ENCODE measurements at places on chromosomes 1 and 21.

GRCh38 chr1:172351346-172351745 is 69.1 kb upstream of the C1orf105 start:
- no peak for DNase-seq

GRCh38 chr1:169644297-169644696 is 14.4 kb upstream of the SELP start:
- no peak for DNase-seq

DNA sequence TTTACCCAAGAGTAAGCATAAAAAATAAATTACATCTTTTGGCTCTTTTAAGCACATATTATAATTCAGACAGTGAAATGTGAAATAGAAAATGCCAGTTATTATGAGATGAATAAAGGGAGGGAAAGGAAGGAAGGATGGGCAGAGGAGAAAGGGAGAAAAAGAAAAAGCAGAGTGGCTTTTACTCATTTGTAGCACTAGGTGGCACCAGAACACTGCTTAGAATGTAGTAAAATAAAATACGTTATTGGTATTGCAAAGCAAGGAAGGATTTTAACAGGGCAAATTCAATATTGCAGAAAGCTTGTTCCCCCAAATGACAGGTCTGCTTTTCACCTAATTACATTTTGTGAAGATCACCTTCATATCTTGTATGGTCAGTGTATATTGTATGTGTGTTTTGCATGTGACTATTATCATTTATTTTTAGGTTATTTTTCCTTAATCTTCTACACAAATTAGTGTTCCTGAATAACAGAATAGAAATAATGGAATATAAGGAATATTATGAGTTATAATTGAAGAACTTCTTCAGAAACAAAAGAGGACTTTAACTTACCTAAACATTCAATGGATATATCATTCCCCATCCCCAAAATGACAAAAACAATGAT is 9.1 kb upstream of the PCNX2 start:
- DNase-seq, result peak; percentile 70

GRCh38 chr1:30512914-30513265 is 210.5 kb downstream of the MATN1 start:
- no peak for DNase-seq

DNA sequence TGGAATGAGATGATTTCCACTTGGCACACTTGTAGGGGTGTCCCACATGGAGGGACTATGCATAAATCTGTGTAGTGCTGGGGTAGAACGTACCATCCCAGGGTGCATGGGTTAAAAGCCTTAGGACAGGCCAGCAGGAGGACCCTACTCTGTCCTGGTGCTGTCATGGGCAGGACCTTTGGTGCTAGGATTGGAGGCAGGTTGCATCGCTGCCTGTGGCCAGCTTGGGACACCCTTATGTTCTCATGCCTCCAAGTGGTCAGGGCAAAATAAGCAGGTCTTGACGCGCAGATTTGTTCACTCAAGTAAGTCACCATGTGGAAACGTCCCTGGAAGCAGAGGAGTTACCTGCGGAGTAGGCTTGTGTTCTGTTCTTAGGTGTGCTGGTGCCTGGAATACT is 49.5 kb upstream of the RAB3GAP2 start:
- DNase-seq, result no peak

GRCh38 chr1:79819140-79819539 is 812.6 kb upstream of the ADGRL4 start:
- DNase-seq, result no peak

DNA sequence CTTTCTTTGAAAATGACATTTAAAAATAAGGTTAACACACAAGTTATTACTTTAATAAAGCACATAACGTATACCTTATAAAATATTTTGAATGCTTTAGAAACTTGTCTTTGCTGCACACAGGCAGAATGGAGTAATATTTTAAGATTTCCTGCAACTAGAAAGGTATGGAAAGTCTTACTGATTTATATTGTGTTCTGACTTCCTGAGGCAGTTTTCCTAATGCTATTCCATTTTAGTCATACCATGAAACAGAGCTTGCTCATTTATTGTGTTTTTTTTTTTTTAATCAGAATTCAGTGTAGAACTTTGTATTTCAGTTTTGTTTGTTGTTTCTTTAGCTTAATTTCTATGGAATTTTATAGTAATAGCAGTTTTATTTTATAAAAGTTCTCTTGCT is 60.9 kb upstream of the S1PR1 start:
- DNase-seq, result no peak

DNA sequence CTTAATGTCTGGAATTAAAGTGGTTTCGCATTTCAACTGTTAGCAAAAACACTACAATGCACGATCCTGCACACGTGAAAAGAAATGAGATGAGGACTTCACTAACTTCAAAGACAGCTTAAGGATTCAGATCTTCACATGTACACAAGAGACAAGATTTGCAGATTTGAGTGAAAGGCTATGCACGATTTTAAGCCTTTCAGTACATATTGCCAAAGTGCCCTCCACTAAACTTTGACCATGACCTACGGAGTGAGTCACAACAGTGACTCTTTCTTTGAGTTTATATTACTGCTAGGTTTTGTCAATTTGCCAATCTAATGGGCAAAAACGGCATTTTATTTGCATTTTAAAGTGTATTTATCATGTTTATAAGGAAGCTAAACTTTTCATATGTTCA is 41.2 kb upstream of the CR1L start:
- DNase-seq, result no peak

GRCh38 chr1:99644279-99645004 is 1.5 kb upstream of the PALMD start:
- peak; percentile 97 for DNase-seq

DNA sequence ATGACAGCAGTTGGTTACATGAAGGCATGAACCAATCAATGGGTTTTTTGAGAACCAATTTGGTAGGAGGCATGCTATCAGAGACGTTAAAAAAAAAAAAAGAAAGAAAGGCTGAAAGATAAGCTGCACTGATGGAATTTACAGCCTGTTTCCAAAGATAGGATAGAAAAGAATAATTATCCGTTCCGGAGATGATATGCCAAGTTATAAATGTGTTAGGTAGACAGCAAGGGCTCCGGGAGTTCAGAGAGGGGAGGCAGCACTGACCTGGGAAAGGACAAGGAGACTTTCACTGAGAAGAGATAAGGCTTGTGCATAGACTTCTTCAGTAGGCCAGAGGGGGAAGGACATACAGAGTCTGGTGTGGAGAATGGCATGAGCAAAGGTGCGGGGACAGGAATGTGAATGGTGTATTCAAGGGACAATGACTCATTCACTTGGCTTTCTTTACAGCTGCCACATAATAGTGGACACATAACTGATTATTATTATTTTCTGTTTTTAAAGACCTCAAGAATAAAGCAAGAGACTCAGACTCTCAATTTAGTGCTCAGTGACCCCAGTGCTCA is 24.8 kb upstream of the ACBD6 start:
- DNase-seq, result no peak

- no peak for DNase-seq
These were observed 197.1 kb downstream of the TOMM20 start for GRCh38 chr1:234931404-234931973.

GRCh38 chr1:44032170-44032790 is 1.0 kb upstream of the SLC6A9 start:
- DNase-seq, result no peak

GRCh38 chr1:48495911-48496310 is 23.9 kb upstream of the SPATA6 start:
- no peak for DNase-seq

DNA sequence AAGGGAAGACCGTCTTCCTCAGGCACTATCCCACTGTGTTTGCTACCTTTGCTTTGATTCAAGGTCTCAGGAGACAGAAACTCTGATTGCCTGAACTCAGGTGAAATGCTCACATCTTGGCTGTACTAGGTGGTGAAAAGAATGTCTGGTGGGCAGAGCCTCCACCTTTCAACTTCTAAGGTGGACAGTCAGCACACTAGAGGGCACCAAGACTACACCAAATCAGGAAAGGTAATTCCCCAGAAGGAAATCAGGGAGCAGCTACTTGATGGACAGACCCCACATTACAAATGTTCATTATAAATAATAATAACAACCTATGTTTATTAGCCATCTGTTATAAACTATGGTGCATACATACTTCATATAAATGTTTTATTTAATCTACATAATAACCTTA is 220.9 kb downstream of the ATG4C start:
- peak; percentile 35 for DNase-seq

- DNase-seq, result no peak
These were observed 71.2 kb downstream of the FGGY start for GRCh38 chr1:59368008-59368670.

DNA sequence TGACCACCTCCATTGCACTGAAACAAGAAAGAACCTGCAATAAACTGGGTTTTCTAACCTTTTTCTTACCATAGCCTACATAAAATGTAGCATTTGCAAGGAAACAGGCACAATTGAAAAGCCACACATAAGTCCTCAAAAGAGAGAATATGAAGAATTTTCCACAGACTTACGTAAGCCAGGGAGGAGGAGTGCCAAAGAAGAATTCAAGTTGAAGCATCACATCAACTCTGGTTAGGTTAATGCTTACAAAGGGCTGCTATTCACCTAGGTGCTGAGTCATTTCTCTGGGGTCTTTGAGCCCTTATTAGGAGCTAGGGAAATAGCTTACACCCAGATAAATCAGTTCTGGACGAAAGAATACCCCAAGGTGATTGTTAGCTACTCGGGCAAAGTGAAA is 9.6 kb downstream of the OSCP1 start:
- no peak for DNase-seq

- DNase-seq, result no peak
These were observed 183.4 kb upstream of the GALNT2 start for GRCh38 chr1:229883504-229884200.

DNA sequence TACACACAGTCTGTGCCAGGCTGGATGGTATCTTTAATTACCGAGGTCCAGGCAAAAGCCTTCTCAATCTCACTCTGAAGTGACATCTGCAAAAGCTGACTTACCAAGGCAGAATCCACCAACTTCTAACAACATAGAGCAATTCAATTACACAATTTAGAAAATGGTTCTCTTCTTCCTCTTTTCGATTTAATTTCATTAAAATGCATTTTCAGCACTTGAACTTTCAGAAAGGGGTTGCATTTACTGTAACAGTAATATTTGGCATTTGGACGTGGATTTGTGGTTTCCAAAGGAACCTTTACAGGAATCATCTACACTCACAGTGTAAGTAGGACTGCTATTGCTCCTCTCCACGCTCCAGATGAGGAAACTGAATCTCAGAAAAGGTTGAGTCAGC is 53.3 kb downstream of the ERO1B start:
- no peak for DNase-seq

DNA sequence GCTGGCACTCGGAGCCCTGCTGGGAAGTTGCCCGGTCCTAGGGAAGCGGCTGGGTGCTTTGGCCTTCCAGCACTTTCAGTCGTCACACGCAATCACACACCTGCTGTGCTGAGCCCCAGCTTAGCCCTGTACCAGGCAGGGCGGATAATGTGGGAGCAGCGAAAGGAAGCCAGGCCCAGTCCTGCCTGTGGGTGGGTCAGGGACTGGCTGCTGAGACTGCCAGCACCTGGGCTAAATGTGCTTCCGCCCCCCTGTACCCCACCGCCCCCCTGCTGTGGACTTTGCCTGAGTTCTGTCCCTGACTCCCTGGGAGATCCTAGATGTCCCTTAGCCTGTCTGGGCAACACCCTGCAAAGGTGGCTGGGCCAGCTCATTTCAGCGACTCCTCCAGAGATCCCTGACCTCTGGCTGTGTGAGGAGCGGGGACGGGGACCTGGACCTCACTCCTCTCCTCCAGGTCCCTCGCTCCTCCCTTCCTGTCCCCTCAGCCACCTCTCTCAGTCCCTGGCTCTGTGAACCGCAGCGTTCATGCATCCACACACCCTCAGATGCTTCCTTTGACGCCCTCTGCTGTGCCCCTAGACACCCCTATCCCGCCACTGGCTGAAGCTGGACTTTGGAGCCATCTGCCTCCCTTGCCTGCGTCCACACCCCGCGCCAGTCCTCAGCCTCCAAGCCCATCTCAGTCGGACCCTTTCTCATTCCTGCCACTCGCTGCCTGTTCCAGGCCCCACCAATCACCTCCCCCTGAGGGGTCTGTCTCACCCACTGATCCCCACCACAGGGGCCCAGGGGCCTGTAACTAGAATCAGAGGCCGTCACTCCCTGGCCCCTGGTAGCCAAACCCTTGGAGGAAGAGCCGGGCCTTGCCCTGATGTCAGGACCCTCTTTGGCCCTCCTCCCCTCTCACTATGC is 1.4 kb downstream of the MMEL1 start:
- no peak for DNase-seq

GRCh38 chr1:30166174-30166573 is 557.2 kb downstream of the MATN1 start:
- DNase-seq, result no peak

GRCh38 chr1:31771891-31772668 is 7.9 kb upstream of the ADGRB2 start:
- DNase-seq, result no peak

DNA sequence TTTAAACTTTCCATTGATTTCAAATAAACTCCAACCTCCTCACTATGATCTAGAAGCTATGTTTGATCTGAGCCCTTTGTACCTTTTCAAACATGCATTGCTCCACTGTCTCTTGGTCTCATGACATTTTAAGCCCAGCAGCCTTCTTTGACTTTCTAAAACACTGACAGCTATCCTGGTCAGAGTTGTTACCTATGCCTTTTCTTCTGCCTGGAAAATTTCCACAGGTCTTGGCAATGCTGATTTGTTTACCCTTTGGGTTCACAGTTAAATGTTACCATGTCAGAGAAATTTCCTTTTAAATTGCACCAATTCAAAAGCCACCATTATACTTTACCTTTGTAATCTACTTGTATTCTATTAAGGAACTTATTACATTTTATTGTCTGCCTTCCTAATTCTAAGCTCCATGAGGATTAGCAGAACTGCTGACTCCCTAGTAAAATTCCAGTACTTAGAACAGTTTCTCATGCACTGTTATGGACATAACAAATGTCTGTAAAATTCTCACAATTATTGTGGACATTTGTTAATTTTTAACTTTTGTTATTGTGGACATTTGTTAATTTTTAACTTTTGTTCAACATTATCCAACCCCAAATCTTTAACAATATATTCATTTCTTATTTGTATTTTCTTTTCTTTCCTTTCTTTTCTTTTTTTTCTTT is 1064.4 kb downstream of the NCAM2 start:
- DNase-seq, result no peak

DNA sequence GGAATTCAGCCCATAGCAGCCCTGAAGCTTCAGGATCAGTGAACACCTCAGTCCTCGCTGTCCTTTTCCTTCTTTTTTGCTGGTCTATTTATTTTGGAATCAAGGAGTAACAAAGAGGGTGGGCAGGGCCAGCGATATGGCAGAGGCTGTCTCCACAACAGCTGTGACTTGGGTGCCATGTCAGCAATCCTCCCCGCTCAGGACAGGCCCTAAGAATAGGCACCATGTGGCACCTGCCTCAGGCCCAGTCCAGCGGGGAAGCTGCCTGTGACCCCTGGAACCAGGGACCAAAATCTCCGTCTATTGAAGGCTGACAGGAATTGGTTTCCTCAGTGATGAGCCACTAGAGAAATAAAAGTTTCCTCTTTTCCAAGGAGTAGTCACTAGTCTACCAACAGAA is 58.6 kb upstream of the TNR start:
- no peak for DNase-seq
